ENCODE measurements at places on chromosomes 5 and 9.

DNA sequence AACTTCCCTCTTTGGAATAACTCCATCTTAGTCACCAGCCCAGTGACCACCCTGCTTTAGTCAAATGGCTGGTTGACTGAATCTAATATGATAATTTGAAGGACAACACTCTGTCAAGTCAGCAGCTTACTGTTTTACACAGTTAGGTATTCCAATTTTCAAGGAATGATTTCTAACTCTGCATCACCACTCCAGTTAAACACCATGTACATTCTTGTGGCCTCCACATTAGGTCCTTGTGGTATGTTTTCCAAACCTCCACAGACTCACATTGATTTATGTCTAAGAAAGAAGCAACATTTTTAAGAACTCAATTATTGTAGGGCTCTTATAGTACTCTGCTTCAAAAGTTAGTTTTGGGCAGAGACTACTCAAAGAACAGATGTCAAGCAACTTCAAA, 110.7 kb downstream of the TLE1 start:
- no peak for DNase-seq

GRCh38 chr5:116664988-116665387, 90.4 kb upstream of the SEMA6A start:
- no peak for DNase-seq

DNA sequence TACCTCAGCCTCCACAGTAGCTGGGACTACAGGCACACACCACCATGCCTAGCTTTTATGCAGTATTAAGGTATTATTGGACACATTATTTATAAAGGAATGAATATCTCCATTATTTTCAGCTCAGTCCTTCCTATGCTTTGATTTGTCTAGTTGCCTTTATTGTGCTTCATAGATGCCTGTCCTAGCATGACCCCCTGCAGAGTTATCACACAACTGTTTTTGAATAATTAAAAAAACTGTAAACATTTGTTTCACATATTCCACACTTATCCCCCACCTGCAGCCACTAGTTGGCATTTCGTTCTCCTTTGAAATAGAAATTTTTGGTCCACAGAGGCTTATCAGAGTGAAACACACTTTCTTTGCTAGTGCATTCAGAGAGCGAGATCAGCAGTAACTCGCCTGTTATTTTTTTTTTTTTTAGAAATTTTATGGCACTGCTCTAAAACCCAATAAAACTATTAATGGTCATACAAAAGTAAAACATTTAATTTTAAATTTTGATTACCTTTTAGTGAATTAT, 151.8 kb upstream of the RASA1 start:
- DNase-seq, result no peak

DNA sequence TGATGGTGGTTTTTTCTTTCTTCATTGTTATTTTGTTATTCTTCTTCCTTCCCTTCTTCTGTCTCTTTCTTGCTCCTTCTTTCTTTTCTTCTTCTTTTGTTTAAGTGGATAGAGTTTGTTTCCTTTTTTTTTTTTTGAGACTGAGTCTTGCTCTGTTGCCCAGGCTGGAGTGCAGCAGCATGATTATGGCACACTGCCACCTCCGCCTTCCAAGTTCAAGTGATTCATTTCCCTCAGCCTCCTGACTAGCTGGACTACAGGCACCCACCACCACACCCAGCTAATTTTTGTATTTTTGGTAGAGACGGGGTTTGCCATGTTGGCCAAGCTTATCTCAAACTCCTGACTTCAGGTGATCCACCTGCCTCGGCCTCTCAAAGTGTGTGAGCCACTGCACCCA, 40.3 kb downstream of the JAK2 start:
- DNase-seq, result no peak

DNA sequence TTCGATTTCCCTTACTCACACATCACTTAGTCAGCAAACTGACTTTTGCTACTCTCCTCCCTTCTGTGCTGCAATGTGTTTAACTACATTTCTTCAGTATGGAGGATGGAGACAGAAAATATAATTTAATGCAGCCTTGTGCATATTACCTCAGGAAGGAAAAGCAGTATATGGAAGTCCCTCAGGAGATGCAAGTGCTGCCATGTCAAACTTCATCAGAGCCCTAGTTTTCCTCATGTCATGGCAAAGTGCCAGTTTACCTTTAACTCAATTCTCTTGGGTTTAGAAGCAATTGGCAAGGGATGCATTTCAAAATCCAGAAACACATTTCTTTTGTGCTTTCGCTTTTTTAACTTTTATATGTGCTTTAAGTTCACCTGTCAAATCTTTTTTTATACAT, 365.4 kb downstream of the ISL1 start:
- no peak for DNase-seq

DNA sequence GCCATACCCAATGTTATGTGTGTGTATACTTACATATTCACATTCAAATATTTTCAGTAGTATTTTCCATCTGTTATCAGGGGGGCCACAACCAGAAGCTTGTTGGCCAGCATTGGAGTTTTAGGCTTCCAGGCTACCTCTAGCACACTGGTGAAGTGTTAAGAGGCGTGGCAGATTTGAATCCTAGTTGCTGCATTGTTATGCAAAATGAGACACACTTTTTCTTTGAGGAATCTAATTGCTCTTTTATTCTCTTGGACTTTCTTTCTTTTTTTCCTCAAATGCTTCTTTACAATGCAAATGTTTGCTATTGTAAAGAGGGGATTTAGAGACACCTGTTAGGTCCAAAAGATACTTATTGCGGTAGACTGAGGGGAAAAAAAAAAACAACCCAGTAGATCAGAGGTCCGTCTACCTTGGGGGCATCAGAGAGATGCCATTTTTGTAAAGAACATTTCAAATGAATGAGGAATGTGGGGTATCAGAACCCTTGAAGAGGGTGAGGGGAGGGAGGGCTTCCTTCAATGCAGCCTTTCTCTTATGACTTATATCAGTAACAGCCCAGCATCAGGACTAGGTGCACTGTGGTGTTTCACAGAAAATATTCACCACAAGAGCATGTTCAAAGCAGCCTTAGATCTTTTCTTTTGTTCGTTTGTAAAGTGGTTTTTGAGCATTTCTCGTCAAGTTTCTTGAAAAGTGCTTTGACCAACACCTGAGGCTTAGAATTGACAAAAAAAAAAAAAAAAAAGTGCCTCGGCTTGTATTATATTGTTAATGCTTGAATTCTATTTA, 3.8 kb downstream of the SMARCA2 start:
- peak; percentile 69 for DNase-seq

GRCh38 chr9:114087721-114088120, 9.6 kb upstream of the AMBP start:
- no peak for DNase-seq

DNA sequence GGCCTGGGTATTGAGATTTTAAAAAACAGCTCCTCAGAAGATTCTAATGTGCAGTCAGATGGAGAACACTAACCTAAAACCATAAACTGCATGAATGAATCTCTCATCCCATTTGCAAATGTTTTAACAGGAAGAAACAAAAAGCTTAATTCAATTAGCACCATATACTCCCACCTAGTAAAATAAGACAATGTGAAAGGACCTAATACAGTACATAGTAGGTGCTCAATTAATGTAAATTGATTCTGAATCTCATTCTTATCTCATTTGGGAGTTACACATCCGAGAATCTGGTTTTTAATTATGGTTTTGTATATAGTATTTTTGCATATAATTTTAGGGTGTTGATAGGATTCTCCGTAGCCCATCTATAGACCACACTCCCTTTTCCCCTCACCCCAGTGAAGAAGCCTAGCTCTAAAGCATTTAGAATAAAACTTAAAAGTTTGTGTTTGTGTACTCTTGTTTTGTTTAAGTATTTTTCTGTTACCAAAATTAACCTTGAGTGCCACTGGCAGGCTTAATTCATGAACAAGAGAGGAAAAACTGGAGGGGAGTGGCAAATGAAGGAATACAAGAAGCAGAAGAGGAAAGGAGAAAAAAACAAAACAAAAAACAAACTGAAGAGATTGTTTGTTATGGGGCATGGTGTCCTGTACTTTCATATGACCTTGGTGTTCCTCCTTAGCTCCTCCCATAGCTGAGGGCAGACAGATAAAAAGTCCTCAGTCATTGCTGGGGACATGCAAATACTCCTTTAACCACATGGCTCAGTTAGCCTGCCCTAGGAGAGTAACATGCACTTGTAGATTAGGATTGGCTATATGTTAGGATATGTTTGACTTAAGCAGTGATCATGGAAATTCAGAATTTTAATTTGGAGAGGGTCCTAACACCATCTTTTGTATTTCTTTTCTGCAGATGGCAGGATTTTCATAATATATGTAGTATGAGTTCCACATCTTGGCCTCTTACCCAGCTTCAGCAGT, 1.2 kb downstream of the RNF14 start:
- DNase-seq, result no peak

DNA sequence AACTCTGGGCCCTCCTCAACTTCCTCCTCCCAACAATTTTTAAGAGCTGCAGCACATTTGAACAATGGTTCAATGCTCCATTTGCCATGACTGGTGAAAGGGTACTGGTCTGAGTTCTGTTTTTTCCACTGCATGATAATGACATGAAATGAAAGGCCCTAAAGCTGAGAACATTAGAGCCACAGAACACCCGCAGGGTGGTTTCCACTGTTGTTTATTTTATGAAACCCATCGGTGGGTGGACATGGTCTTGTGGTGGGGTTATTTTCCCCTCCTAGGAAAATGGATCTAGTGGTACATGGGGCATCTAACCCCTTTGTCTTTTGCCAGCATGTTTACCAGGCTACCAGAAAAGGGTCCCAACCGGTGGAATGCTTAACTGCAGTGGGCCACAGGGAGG, 71.8 kb downstream of the SMARCA2 start:
- DNase-seq, result no peak

DNA sequence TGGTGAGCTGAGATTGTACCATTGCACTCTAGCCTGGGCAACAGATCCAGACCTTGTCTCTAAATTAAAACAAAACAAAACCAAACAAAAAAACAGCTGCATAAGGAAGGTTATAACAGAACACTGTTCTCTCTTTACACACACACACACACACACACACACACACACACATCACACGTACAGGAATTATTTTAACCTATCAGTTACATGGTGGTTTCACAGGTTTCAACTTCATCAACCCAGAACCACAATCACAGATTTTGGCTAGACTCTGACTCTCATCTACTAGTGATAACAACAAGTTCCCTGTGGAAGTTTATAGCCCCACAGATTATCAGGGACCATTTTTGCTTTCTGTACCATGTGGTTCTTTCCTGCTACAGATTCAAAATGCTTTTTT, 60.2 kb downstream of the RPS23 start:
- no peak for DNase-seq

DNA sequence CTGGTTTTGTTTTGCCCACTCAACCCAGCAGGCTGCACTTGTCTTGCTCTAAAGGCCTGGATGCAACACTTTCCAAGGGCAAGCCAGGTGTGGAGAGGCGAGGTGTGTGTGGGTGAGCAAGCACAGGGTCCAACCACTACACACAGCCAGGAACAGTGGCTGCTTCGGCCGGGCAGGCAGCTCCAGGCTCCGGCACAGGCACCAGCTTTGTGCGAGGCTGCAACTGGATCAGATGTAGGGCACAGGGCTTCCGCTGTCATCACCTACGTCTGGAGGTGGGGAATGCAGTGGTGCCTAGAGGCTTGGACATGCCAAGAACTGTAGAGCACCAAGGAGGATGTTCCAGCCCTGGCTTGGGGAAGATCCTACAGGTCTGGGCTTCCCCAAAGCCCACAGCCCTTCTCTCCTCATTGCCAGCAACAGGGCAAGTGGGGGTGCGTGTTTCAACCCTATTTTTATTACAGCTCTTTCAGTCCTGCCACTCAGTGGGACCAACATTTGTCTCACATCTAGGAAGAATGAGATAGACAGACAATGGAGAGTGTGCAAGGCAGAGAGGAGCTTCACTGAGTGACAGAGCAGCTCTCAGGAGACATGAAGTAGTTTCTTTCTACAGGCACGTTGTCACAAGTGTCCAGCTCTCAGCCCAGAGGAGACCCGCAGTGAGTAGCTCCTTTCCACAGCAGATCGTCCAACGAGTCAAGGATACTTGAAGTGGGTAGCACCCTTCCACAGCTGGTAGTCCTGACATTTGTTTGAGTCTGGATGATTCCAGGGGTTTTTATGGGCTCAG, 622.2 kb downstream of the CDH9 start:
- DNase-seq, result no peak

- DNase-seq, result peak; percentile 51
These were observed 594 bp downstream of the ANKRD18A start for GRCh38 chr9:38619556-38620447.

DNA sequence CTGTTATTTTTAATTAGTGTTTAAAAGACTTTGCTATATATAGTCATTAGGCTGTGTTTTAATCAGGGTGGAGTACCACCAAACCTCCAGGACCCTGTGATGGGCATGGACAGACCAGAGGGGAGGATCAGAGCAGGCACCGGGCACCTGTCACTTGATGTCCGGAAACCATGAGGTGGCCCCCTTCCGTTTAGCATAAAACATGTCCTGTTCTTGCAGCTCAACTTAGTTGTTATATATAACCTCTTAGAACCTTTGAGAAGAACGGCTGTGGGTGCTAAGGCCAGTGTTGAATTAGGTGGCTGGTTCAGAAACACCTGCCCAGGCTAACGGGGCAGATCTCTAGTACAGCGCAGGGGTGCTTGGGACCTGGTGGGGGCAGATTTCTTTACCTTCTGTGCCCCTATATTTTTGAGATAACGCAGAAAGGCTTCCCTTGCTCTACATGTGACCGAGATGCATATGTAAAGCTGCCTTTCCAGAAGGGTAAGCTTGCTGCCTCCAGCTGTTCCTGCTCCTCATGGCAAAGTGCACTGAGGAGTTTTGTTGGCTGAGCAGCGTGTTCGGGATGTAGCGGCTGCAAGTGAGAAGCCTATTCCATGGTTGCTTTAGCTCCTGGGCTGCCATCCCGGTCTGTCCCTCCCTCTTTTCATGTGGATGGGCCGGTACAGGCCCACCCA, 255.5 kb downstream of the FANCC start:
- DNase-seq, result no peak

DNA sequence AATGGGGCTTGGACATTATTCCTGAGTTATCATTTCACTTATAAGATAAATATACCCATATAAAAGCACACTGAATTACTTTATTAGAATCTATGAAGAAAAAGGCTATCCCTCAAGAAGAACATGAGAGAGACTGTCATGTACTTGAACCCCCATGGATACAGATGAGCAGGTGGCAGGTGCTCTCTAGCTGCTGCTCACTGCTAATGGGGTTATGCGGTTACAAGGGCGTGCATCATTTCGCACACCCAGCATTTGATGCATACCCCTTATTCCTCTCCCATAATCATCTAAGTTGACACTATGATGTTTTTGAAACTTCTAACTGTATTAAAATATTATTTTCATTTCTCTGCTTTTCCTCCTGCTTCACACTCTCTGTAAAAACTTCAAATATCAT, 16.4 kb downstream of the ITK start:
- DNase-seq, result peak; percentile 54

- DNase-seq, result no peak
These were observed 129.2 kb downstream of the LIFR start for GRCh38 chr5:38426986-38427950.

All from CD4-positive, alpha-beta memory T cell (primary cell).